ENCODE measurements at places on chromosomes 3 and 15.
A peak's percentile ranks its signal among the peaks of the same experiment; 100 is the strongest.

DNA sequence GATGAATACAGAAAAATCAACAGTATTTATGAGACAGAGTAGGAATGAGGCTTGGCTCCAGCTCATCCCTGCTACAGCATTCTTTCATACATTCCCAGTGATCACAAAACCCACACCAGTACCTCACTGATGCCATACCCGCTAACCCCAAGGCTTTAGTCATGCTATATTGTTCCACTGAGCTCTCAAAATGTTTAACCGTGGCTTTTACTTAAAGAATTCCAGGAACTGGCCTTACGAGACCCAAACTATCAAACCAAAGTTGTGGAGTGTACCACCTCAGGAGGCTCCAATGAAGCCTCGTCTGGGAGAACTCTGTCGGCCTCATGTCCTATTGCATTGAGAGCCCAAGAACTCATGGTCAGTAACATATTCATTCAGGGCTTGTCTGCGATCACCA is 278.9 kb downstream of the ULK4 start:
- DNase-seq: no peak

GRCh38 chr15:80834402-80834801 is 55.2 kb downstream of the CEMIP start:
- DNase-seq: no peak

DNA sequence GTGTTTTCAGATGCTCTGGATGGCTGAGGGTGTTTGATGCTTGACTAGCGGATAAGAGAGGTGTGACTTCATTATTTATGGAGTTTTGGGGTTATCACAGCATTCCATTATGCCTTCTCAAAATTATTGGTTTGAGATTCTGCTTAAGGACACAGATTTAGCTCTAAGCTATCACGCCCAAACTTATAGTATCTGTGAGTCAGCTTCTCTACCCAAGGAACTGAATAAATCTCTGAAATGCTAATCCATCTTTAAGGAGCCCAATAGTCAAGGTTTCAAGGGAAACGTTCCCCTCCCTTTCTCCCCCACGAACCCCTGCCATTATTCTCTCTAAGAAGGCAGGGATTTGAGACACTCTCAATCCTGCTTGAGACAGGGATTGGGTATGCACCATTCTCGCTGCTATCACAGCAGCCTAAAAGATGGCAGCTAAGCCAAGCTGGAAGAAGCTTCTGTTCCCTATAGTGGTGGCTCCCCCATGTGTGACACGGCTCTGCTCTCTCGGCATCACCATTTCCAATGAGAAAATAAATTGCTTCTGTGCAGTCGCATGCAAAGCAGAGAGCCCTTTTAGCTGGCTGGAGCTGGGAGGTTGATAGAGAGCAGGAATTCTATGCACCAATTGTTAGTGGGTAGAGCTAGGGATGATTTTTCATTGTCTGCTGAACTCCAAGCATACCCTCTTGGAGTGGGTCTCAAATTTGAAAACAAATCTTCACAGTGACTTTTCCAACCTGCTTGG is 151.1 kb downstream of the IL20RB start:
- no peak for DNase-seq

DNA sequence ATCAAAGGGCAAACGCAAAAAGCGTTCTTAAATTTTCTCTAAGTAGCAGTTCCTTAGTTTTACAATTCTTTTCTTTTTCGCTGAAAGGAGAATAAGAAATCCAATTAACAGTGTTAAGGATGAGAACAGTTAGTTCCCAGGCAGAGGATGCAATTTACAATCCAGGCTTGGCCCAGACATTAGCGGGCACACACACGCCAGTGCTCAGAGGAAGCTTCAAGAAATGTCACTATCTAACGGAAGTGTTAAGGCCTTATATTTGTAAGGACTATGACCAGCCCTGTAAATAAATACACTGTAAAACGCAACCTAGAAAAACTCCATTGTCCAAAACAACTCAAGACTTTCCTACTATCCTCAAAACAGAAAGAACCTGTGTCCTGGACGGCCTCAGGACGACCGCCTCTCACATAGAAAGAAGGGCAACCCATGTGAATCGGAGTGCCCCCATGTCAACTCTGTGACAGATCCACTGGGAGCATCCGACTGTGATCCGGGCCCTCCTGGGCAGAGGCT is 1.3 kb downstream of the ACAP2 start:
- DNase-seq: no peak

GRCh38 chr3:123412811-123413604 is 35.9 kb downstream of the ADCY5 start:
- no peak for DNase-seq

- no peak for DNase-seq
Observed at GRCh38 chr3:127488141-127488672, 102.3 kb downstream of the TPRA1 start.

- DNase-seq: no peak
Observed at GRCh38 chr3:110069761-110070160, 732.4 kb upstream of the DPPA4 start.

DNA sequence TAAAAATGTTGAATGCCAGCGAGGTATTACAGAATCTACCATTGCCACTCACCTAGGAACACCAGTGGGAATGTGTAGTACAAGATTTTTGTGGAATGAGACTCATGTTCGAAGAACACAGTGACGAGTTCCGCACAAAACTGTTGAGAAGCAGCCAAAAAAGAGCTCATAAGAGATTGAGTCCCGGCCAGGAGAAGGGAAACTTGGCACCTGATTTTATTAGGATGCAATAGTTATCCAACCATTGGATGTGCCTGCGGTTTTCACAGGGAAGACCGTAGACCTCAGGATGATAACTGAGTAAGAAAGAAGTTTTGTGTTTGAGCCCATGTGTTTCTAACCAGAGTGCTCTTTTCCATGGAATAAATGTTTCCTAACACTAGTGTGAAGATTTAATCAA is 88.9 kb downstream of the PTPRG start:
- DNase-seq: no peak

- no peak for DNase-seq
Observed at GRCh38 chr3:107630779-107631178, 108.0 kb downstream of the BBX start.

GRCh38 chr3:150227839-150228238 is 180.3 kb upstream of the TSC22D2 start:
- DNase-seq: peak; percentile 18

DNA sequence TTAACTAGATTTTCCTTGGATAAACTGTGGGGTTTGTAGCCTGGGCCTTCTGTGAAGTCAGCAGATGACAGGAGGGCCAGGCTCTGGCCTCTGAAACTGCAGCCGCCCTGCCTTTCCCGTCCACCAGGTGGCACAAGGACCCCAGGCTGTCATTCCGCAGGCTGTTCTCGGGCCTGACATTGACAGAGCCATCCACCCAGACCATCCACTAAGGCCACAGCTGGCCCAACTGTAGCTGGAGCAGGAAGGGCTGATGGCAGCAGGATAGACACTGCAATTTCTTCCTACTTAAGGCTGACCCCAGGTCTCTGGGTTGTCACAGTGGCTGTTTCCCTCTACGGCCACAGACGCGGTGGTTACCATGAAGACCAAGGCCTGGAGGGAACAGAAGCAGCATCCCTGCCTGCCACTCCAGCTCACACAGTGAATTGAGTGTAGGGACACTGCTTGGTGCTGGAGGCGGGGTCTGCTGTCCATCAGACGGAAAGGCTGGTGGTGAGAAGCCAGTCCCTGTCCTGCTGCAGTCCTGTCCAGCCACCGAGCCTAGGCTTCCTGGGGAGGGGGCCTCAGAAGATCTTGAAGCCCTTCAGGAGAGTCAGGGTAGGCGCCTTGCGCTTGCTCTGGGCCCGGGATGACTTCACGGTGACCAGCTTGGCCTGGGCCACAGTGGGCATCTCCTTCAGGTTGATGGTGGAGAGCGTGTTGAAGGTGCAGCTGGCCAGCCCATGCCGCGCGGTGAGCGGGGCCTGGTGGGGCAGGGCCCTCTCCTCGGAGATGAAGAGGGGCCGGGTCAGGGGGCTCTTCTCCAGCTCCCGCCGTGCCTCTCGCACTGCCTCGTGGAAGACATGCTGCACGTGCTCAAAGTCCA is 9.4 kb downstream of the SLC51B start:
- DNase-seq: peak; percentile 53

DNA sequence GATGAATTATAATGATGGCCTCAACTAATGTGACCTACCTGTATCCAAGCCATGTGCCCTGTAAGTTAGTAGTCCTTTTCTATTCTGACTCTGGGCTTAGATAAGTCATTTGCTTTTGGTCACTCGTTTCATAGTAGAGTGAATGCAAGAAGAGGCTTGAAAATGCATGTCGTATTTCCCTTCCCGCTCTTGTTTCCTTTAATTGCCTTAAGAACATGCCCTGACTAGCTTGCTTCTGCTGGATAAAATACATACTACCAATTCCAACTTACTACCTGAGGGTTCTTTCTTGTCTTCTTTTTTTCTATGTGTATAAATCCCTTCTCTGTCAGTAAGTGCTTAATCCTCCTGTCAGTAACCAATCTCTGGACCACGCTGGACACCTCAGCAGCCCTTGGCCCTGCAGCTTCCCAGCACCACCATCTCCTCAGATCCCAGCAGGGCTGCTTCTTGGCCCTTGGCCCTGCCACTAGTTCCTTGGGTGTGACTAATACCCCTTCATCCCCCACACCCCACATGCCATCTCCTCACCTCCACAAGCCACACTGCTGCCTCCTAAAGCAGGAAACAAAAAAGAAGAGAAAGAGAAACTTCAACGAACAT is 771.7 kb downstream of the IGSF11 start:
- DNase-seq: no peak

GRCh38 chr15:46732060-46732459 is 985.2 kb upstream of the SEMA6D start:
- no peak for DNase-seq

DNA sequence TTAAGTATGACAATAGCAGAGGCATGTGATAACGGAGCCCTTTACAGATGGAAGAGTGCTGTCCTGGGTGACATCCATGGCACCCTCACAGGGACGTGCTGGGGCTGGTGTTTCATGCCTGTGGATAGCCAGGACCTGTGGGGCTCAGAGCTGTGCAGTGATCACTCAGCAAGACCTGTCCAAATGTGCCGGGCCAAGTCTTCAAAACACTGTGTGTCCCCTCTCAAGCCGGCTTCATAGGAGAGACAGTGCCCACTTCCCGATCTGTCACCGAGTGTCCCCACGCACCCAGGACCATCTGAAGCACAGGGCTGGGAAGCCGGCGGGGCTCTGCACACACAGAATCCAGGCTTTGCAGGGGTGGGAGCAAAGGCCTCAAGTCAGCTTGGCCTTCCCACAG is 217.2 kb upstream of the IGF1R start:
- DNase-seq: no peak

- no peak for DNase-seq
Observed at GRCh38 chr3:16113704-16114103, 60.8 kb upstream of the GALNT15 start.

DNA sequence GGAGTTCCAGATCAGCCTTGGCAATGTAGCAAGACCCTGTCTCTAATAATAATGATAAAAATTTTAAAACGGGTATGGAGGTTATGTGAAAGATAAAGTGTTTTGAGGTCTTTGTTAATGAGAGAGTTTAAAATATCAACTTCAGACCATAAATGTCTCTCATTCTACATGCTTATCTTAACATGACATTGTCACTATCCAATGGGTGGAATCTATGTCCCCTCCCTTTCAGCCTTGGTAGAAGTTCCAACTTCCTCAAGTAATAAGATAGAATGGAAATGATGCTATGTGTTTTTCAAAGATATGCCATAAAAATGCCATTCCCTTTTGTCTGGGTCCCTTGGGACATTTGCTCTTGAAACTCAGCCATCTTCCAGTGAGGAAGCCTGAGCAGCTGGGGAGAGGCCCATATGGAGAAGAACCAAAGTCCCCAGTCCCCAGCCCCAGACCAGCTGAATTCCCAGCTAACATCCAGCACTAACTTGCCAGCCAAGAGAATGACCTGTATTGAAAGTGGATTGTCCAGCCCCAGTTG is 17.0 kb downstream of the RPSA start:
- DNase-seq: no peak

GRCh38 chr3:185059766-185060165 is 93.1 kb downstream of the C3orf70 start:
- DNase-seq: no peak

- DNase-seq: no peak
Observed at GRCh38 chr3:55198554-55198953, 270.7 kb upstream of the LRTM1 start.

DNA sequence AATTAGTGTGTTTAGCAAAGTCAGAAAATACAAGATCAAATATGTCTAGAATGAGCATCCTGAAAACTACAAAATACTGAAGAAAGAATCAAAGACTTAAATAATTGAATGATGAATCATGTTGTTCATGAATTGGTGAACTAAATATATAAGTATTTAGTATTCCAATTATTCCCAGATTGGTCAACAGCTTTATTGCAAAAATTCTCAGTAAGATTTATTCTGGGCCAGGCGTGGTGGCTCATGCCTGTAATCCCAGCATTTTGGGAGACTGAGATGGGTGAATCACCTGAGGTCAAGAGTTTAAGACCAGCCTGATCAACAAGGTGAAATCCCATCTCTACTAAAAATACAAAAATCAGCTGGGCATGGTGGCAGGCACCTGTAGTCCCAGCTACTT is 250.0 kb upstream of the NECTIN3 start:
- no peak for DNase-seq

DNA sequence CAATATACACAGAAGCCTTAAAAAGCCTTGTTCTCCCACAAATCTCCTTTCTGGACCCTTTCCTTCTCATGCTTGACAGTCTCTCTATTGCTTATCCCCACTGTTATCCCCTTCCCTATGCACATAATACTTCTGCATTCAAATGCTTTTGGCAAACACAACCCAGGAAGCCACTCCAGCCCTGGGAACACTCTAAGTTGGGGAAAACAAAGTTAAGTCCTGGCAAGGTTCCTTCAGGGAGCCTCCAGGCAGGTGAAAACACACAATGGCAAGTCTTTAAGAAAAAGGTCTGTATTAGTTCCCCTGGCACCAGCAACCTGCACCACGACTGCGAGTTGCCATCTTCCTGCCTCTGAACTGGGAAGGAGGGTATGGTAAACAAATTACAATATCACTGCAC is 19.7 kb upstream of the GANC start:
- DNase-seq: no peak

GRCh38 chr15:98787194-98787593 is 138.9 kb downstream of the IGF1R start:
- no peak for DNase-seq

GRCh38 chr3:32952369-32953077 is 1.1 kb downstream of the CCR4 start:
- DNase-seq: peak; percentile 27

GRCh38 chr3:119580067-119580760 is 922 bp downstream of the ADPRH start:
- no peak for DNase-seq

GRCh38 chr3:67821135-67821534 is 166.7 kb upstream of the SUCLG2 start:
- DNase-seq: no peak

DNA sequence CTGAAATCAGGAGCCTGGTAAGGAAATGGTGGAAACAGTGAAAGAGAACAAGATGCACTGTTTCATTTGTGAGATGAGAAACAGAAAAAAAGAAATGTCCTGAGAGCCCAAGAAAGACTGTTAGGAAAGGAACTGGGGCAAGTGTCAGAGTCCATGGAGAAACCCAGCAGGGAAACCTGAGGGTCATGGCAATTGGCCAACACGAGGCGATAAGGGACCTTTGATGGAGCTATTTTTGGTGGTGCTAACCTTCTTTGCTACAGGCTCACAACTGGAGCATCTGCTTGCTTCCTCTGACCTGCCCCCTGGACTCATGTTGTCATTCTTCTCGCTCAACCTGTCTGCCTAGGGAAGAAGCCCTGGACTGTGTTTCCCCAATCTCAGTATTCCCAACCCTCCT is 4.2 kb upstream of the TMEM41A start:
- no peak for DNase-seq

- DNase-seq: no peak
Observed at GRCh38 chr15:71186267-71186666, 71.0 kb downstream of the THSD4 start.

GRCh38 chr3:31621314-31621713 is 88.6 kb downstream of the STT3B start:
- no peak for DNase-seq

Measured in stimulated activated CD4-positive, alpha-beta T cell treated with anti-CD3 and anti-CD28 coated beads, Interleukin-4, amount 100 ng/mL, for 24 hours (primary cell).